ENCODE measurements at places on chromosomes 5 and 9.

DNA sequence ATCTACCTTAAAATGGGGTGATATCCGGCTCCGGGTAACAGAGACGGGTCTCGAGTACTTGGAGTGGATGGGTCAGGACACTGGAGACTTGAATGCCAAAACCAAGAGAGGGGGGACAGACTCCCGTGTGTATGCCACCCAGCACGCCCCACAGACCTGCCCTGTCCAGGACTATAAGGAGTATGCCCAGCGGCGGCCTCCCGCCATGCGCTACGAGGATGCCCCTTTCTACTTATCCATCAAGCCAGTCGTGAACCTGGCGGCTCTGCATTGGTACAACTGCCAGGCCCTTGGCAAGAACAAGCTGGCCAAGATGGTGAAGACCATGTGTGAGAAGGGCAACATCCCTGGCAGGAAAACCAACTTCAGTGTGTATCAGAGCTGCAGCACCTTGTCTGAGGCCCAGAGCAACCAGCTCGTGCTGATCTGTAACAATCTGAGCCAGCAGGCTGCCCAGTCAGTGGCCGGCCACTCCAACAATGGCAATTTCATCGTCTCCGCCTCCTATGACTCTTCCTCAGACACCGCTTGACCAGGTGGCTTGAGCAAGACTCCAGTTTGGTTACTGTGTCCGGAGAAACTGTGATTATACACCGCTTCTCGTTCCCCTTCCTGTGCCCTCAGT lies 99.4 kb downstream of the INIP start:
- no peak for DNase-seq

GRCh38 chr9:27303219-27303618 lies 6.3 kb upstream of the EQTN start:
- no peak for DNase-seq

DNA sequence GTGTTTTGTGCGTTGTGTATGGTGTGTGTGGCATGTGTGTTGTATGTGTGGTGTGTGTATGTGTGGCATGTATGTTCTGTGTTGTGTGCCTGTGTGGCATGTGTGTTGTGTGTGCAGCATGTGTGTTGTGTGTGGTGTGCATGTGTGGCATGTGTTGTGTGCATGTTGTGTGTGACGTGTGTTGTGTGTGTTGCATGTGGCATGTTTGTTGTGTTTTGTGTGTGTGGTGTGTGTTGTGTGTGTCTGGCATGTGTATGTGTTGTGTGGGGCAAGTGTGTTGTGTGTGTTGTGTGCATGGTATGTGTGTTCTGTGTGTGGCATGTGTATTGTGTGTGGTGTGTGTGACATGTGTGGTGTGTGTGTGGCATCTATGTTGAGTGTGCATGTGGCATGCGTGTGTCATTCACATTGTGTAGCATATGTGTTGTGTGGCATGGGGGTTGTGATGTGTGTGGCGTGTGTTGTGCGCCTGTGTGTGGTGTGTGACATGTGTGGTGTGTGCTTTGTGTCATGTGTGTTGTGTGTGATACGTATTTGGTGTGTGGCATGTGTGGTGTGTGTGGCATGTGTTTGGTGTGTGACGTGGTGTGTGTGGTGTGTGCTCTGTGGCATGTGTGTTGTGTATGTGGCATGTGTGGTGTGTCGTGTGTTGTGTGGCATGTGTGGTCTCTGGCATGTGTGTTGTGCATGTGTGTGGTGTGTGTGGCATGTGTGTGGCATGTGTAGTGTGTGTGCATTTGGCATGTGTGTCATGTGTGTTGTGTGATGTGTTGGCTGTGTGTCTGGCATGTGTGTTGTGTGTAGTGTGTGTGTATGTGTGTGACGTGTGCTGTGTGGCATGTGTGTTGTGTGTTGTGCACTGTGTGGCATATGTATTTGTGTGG lies 46.6 kb upstream of the IRX4 start:
- DNase-seq = no peak

GRCh38 chr5:138979684-138980280 lies 104.6 kb upstream of the LRRTM2 start:
- no peak for DNase-seq

DNA sequence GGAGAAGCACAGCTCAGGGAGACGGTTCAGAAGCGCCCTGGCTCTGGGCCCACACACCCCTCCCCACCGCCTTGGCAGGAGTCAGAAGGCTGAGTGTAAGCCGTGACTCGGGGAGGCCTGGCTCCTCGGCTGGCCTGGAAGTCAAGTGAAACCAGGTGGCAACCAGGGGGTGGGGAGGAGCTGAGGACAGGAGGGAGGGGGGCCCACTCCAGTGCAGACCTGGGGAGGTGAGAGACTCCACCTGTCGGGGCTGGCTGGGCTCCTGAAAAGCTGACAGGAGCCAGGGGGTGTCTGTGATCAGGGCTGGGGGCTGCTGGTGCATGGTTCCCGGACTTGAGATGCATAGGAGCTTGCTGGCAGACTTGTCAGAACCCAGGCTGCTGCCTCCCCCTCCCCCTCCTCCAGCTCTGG lies 150.2 kb upstream of the PHYKPL start:
- DNase-seq = peak; percentile 13

- DNase-seq = no peak
These were observed 1539.0 kb upstream of the NUDT12 start for GRCh38 chr5:105101577-105101976.

GRCh38 chr9:131601683-131602181 lies 56.4 kb downstream of the PRRT1B start:
- DNase-seq = no peak

GRCh38 chr5:149820012-149820411 lies 89.9 kb downstream of the PPARGC1B start:
- DNase-seq = no peak

- DNase-seq = peak; percentile 37
These were observed 78.0 kb downstream of the GNAQ start for GRCh38 chr9:77953590-77953989.

- DNase-seq = no peak
These were observed 74.9 kb upstream of the CER1 start for GRCh38 chr9:14797435-14797834.

GRCh38 chr9:91746904-91747303 lies 203.1 kb downstream of the ROR2 start:
- peak; percentile 82 for DNase-seq

GRCh38 chr9:112848316-112849151 lies 42.1 kb downstream of the SLC46A2 start:
- no peak for DNase-seq

GRCh38 chr5:5141339-5141599 lies 1.1 kb downstream of the ADAMTS16 start:
- DNase-seq = no peak

- DNase-seq = no peak
These were observed 33.9 kb downstream of the OLFML2A start for GRCh38 chr9:124810663-124811355.

GRCh38 chr9:86458191-86458855 lies 104.1 kb upstream of the TUT7 start:
- DNase-seq = no peak

GRCh38 chr5:121572061-121572460 lies 279.6 kb upstream of the FTMT start:
- no peak for DNase-seq

- DNase-seq = no peak
These were observed 34.5 kb upstream of the NIPBL start for GRCh38 chr5:36842087-36842486.

DNA sequence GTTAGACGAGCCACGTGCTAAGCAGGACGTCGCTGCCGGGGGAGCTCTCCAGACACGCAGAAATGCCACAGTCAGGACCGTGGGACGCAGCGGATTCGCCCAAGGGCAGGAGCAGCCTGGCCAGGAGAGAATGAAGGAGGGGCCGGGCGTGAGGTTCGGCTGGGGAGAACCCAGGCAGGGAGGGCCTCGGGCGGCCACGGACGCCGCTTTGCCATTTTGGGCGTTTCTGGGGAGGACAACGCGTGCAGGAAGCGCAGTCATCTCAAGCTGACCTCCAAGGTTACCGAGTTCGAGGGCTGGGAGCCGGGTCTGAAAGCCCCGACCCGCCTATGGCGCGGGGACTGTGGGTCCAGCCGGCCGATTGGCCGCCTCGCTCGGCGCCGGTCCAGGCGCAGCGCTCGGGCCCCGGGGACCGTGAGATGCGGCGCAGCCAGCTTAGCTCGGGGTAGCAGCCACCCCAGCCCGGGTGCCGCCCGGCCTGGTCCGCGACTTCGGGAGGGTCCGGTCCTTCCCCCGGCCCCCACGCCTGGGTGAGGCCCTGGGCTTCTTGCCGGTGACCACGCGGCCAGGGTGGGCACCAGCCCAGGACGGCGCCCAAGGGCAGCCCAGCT lies 760 bp upstream of the MAN1B1 start:
- DNase-seq = no peak

DNA sequence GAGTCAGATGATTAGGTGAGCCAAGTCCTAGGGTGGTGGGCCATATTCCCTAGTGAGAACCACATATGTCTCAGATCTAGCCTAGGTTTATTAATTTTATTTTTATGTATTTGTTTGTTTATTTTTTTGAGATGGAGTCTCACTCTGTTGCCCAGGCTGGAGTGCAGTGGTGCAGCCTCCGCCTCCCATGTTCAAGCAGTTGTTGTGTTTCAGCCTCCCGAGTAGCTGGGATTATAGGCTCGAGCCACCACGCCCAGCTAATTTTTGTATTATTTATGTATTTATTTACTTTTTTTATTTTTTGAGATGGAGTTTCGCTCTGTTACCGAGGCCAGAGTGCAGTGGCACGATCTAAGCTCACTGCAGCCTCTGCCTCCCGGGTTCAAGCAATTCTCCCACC lies 36.0 kb downstream of the NUP188 start:
- no peak for DNase-seq

- no peak for DNase-seq
These were observed 11.9 kb upstream of the NHP2 start for GRCh38 chr5:178165581-178165980.

GRCh38 chr5:31854181-31855133 lies 215.5 kb downstream of the PDZD2 start:
- peak; percentile 91 for DNase-seq

- DNase-seq = no peak
These were observed 54.8 kb downstream of the RNF38 start for GRCh38 chr9:36345103-36345846.

DNA sequence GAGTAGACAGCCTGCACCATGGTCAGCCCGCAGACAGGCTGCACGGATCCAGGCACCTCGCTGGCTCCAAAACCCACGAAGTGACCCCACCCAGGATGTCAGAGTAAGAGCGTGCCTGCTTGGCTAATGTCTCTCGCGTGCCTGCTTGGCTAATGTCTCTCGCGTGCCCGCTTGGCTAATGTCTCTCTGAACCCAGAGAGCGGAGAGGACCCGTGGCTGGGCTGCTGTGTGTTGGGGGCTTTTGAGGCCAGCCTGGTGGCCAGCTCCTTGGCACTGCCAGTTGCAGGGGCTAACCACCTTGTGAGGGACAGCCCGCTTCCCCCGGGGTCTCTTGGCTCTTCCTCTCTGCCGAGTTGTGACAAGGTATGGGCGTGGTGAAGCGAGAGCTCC lies 8.9 kb upstream of the RXRA start:
- no peak for DNase-seq

GRCh38 chr5:23014825-23015224 lies 161.7 kb upstream of the CDH12 start:
- no peak for DNase-seq

GRCh38 chr9:134626069-134626423 lies 15.6 kb upstream of the COL5A1 start:
- DNase-seq = no peak

DNA sequence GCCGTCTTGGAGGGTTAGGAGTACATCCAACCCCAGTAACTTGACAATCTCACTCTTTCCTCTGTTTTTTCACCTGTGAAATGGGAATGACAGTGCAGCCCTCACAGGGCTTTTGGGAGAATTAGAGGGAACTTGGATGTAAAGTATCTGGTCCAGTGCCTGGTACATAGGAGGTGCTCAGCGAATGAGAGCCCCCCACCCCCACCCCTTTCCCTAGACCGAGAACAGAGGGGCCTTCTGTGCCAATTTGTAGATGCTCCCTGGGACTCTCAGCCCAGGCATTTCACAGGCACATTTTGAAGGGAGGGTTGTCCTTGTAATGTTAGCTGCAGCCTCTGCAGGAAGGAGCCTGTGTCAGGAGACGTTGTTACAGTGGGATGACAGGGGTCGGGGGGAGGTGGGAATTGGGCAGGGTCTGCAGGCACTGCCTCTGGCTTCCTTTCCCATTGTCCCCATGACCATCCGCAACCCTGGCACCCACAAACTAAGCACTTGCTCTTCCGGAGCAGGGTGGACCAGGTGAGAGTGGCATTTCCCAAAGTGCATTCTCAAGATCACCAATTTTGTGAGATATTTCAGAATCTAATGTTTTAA lies 47.0 kb downstream of the AMBP start:
- no peak for DNase-seq

- DNase-seq = no peak
These were observed 3.2 kb upstream of the FBXO4 start for GRCh38 chr5:41921874-41922273.

All from NCI-H524 (cell line).